ENCODE measurements at places on chromosomes 7 and 10. TPM values are rescaled to one million over a fixed set of nuclear protein-coding genes. Genes with fewer than 3 reads are reported as not detected.

NEUROG3 gene
- total RNA-seq: not detected

AKR1C4 gene
- not detected for total RNA-seq

JAZF1 gene
- 1.3 TPM for total RNA-seq

ANKRD30A gene
- not detected for total RNA-seq

STAM gene
- total RNA-seq: 22.0 TPM

ACSL5 gene
- 3.3 TPM for total RNA-seq

BMPER gene
- 0.29 TPM for total RNA-seq

NKX2-3 gene
- total RNA-seq: not detected

HMX3 gene
- not detected for total RNA-seq

FBXL15 gene
- 34.6 TPM for total RNA-seq

BTBD16 gene
- total RNA-seq: 0.51 TPM

OR6B1 gene
- not detected for total RNA-seq

GPR15LG gene
- 1.0 TPM for total RNA-seq

KLF14 gene
- total RNA-seq: 0.14 TPM

TMEM273 gene
- not detected for total RNA-seq

ADARB2 gene
- under 0.01 TPM for total RNA-seq

CTTNBP2 gene
- 2.0 TPM for total RNA-seq

BAMBI gene
- 12.6 TPM for total RNA-seq

SEPTIN7 gene
- total RNA-seq: 188 TPM

AIMP2 gene
- total RNA-seq: 113 TPM

GRID2IP gene
- total RNA-seq: not detected

LFNG gene
- 37.0 TPM for total RNA-seq

ZNF425 gene
- 0.87 TPM for total RNA-seq

VIPR2 gene
- total RNA-seq: not detected

ZNF25 gene
- total RNA-seq: 2.5 TPM
